ENCODE measurements at places on chromosomes 2 and 18.

- DNase-seq = no peak
Measured at GRCh38 chr2:186382932-186383331, 103.1 kb upstream of the ZC3H15 start.

DNA sequence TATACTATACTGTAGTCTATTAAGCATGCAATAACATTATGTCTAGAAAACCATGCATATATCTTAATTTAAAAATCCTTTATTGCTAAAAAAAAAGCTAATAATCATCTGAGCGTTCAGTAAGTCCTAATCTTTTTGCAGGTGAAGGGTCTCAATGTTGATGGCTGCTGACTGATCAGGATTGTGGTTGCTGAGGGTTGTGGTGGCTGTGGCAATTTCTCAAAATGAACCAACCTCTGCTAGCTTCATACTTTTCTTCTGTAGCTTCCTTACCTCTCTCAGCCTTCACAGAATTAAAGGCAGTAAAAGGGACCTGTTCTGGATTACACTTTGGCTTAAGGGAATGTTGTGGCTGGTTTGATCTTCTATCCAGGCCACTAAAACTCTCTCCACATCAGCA lies 235.8 kb downstream of the NBAS start:
- DNase-seq = no peak

- DNase-seq = no peak
Measured at GRCh38 chr18:35189510-35189909, 51.3 kb upstream of the ZNF397 start.

GRCh38 chr2:223053484-223054192 lies 1.6 kb downstream of the KCNE4 start:
- DNase-seq = no peak

GRCh38 chr18:74942319-74942910 lies 266.5 kb downstream of the PTGR3 start:
- DNase-seq = no peak

DNA sequence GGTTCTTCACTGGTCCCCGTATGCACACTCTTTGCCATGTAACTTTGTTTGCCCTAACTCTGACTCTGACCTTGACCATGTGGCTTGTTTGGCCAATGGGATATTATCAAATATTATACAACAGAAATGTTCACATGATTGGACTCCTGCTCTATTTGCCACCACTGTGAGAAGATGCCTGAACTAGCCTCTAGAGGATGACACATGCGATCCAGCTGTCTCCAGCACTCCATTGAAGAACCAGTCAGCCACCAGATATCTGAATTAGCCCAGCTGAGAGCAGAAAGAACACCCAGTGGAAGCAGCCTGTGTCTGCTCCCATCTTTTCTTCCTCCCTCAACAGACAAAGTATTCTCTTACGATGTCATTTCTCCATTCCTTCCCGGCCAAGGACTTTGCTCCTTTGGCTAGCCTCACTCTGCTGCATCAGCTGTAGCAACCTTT lies 412.1 kb downstream of the IRS1 start:
- no peak for DNase-seq

GRCh38 chr2:5507367-5507766 lies 184.8 kb upstream of the SOX11 start:
- no peak for DNase-seq

DNA sequence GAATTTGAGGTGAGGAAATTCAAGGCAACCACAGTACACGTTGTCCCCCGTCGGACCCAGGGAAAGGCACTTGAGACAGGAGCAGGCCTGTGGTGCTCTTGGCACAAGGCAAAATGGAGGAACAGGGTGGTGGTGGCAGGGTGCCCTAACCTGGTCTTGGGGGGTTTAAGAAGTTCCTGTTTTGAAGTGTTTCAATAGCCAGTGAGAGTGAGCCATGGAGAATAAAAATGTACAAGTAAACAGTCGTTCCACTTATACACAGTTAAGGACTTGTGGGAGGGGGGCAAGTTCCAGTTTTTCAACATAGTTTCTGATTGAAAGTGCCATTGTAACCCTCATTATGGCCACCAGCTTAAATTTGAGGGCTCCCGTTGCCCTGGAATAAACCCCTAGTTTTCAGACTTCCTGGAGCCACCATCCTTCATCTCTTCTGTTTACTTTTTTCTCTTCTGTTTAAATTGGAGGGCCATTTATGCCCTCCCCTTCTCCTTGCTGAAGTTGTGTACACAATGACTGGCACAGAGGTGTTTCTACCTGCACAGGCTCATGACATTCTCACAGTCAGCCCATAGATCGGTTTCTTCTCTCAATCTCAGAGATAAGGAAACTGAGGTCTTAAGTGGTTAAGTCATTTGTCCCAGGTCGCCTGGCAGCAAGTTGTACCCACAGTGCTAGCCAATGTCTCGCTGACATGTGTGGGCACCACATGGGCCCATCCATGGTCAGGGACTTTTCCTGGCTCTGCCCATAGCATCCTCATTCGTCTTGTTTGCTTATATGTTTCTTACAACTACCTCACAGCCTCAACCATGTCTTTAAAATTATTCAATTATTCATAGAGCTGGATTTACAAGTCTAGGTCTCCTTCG lies 66.0 kb upstream of the ST3GAL5 start:
- no peak for DNase-seq

DNA sequence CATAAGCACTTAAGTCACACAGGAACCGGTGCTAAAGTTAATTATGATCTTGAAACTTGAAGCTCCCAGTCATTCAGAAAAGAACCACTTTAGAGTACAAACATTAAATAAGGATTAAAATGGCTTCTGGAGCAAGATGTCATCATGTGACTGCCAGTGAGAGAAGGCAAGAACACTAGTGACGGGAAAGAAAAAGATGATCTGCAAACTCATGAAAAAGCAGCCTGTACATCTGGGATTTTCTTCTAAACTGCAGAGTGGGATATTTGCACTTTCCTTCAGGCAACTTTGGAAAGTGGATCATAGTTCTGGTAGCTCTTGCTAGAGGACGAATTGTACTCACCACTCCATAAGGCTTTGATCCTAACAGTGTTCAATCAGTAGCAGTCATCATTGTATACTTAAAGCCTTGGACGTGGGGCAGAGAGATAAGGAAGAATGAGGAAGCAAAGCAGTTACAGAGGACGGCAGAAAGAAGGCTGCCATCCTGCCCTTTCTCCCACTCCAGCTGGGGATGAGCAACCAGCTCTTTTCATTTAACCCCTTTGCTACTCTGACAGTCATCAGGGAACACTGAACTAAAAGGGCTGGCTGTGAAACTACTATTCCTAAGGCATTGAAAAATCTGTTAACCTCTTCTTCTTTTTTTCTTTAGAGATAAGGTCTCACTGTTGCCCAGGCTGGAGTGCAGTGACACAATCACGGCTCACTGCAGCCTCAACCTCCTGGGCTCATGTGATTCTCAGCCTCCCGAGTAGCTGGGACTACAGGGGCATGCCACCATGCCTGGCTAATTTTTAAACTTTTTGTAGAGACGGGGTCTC lies 18.1 kb downstream of the ABHD3 start:
- DNase-seq = no peak

DNA sequence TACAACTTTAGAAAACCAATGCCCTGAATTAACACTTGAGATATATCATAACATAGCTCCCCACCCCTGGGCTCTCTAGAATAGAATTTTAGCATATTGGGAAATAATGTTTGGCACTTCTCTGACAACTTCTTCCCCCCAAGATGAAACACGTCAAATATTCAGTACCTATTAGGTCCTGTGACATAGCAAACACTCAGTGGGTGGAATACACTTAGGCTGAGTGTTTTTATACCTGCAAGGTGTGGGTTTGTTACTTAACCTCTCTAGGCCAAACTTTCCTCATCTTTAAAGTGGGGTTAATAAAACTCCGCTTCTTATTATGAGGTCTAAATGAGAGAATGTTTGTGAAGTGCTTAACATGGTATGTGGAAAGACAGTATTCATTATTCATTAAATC lies 56.1 kb downstream of the LAMA3 start:
- DNase-seq = no peak

- DNase-seq = no peak
Measured at GRCh38 chr2:189802396-189802912, 18.2 kb downstream of the PMS1 start.

DNA sequence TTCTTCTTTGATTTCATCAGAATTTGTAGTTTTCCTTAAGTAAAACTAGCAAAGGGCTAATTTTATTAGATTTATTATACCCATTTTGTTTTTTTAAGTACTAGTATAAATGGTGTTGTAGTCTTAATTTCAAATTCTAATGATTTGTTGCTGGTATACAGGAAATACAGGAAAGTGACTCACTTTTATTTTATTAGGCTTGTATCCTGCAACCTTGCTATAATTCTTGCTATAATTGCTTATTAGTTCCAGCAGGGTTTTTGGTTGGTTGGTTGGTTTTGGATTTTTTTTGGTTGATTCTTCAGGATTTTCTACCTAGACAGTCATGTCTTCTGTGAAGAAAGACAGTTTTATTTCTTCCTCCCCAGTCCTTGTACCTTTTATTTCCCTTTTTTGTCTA lies 110.6 kb upstream of the IL1R2 start:
- DNase-seq = no peak

DNA sequence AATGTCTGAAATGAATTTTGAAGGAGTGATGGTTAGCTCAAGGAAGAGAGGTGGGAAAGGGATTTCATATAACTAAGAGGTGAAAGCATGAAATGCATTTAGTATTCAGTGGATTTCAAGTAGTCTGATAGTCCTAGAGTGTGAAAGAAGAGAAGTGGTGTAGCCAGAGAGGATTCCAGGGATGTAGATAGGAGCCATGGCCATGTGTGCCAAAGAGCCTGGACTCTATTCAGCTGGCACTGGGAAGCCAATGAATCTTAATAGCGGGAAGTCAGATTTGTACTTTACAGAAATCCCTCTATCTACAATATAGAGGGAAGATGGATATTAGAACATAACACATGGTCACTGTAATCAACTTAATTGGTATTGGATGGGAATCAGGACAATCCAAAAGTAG lies 8.3 kb upstream of the BOLL start:
- no peak for DNase-seq

DNA sequence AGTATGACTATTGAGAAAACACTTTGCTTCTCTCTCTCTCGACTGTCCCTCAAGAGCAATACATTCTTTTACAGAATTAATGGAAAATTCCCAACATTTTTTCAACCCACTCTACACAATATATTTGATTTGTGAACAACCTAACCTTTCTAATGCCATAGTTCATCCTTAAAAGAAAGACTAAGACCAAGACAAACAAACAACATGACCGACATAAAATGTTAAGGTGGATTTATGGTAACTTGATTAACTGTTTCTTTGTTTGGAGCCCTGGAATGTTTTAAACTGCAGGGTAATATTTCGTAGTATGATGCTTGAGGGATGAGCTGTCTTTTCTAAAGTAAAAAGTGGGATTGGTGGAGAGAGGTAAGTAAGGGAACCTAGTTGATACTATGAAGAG lies 738.2 kb downstream of the MBD2 start:
- no peak for DNase-seq

DNA sequence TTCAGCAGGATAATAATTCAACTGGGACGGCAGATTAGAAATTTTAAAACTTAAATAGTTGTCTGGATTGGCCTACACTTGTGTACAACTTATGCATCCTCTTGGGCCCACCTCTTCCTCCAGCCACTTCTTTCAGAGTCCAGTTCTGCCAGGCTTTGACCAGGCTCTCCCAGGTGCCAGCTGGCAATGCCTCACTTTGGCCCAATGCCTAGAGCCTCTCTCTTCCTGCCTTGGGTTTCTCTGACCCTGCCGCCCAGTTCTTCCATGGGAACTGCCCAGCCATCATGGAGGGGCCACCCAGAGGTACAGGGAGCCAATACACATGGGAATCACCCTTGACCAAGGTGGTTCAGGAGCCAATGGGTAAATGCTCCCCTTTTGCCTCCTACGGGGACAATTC lies 135.5 kb downstream of the IRS1 start:
- no peak for DNase-seq
